LoVo (cell line): ENCODE measurements at places on chromosomes 1 and 21.
A peak's percentile ranks its signal among the peaks of the same experiment; 100 is the strongest.

GRCh38 chr1:167775178-167775577 is 53.4 kb downstream of the MPZL1 start:
- no peak for DNase-seq

DNA sequence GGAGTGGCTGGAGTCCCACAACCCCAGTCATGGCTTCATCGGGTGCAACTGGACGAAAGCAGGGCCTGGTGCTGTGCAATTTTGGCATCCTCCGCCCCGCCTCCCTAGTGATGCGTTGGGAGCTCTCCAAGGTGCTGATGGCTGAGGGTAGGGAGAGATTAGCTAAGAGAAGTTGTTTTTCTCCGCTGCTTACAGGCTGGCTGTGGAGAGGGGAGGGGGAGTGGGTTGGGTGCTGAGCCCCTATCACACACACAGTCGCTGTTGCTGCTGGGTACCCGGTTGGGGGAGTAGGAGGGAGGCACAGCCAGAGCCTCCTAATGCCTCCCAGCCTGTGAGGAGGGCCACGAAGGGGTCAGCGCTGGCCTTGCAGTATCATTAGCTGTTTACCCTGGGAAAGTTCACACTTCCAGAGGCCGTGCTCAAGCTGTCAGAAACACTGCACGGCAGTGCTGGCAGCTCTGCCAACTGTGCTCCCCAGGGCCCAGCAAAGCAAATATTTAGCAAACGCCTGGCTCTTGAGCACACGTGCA is 110.0 kb downstream of the GRIK3 start:
- DNase-seq: peak; percentile 25

- no peak for DNase-seq
Measured at GRCh38 chr1:156258859-156259258, 11.0 kb upstream of the PAQR6 start.

DNA sequence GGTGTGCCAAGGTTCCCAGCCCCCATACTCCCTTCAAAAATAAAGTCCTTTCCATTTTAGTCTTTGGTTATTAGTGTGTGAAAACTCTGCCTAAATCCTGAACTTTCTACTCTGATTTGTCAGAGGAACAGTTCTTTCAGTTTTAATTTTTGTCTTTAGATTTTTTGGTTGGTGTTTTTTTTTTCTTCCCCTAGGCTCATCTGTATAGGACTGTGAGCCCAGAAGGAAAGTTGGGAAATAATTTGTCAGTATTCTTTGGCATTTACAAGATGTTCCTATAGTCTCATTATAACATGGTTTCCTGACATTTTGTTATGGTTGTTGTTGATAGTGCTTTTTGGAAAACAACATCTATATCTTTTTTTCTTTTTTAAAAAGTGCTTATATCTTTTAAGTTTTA is 38.0 kb downstream of the LAMC1 start:
- no peak for DNase-seq

GRCh38 chr21:43851593-43851992 is 13.4 kb upstream of the AGPAT3 start:
- no peak for DNase-seq

DNA sequence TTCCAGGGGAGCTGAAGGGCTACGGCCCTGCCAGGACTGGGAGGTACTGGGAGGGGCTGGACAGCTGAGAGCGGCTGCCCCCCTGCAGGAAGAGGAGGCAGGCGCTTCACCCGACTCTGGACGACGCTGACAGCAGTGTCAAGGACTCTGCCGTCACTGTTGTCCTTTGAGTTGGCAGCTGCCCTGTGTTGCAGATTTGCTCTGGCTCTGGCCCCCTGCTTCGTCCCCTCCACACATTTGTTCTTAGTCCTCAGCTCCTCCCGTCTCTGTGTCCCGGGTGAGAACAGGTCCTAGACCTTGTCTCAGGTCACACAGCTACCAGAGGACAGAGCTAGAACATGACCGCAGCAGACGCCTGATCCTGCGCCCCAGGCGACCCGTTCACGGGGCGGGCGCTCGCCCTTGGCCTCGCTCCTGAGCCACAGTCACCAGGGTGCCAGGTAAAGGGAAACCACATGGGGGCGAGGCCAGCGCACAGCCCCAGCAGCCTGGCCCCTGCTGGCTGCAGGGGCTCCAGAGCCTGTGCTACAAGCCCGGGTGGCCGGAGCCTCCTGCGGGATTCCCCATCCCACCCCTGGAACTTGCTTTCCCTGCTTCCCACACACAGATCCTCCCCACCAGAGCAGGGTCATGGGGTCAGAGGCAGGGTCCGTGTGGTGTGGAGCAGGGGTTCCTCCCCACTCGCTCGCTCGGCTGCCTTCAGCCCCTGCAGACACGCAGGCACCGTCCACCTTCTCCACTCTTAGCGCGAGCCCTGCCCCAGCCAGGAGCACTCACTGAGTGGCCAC is 10.7 kb upstream of the NPHP4 start:
- no peak for DNase-seq

GRCh38 chr1:203199002-203199401 is 12.5 kb upstream of the CHI3L1 start:
- DNase-seq: no peak

GRCh38 chr1:189311915-189312314 is 1165.7 kb downstream of the BRINP3 start:
- DNase-seq: no peak

GRCh38 chr1:92134331-92134730 is 54.2 kb downstream of the BTBD8 start:
- DNase-seq: no peak

- no peak for DNase-seq
Measured at GRCh38 chr21:36528716-36529115, 48.8 kb upstream of the CLDN14 start.

DNA sequence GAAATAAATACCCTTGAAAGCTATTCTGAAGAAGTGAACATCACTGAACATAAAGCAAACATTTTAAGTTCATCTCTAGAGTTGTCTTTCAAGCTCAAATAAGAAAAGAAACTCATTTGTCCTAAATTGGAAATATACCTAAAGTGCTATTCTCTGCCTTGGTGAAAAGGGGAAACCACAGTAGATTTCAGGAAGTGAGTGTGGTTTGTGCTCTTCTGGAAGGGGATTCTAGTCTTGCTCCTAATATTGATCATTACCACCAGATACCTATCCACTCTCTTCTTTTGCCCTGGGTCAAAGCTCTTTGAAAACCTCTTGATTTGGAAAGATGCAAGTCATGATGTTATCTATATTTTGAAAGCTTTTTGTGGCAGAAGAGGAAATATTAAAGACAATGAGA is 798.1 kb downstream of the ADGRL2 start:
- DNase-seq: no peak

- DNase-seq: no peak
Measured at GRCh38 chr1:51433972-51434510, 85.0 kb downstream of the EPS15 start.

GRCh38 chr1:173093691-173094445 is 43.1 kb upstream of the TNFSF18 start:
- DNase-seq: no peak

GRCh38 chr1:165549973-165550372 is 6.2 kb downstream of the LRRC52 start:
- DNase-seq: no peak

GRCh38 chr1:194214735-194215134 is 1028.3 kb upstream of the B3GALT2 start:
- no peak for DNase-seq

DNA sequence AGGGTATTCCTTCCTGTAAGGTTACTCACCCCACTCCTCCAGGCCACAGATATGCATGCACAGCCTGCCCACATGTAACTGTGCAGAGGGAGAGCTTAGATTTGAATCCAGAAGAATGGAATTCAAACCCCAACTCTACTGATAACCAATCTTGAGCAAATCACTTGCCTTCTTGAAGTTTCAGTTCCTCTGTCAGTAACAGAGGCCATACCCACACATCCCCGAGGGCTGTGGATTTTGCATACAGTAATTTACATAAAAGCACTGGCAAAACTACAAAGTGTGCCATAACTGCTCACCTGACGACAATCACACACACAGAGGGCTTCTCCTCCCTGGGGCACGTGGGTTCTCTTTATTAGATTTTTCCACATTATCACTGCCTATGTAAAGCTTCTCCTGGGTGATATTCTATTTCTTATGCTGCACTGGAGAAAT is 18.6 kb downstream of the CD247 start:
- no peak for DNase-seq

- no peak for DNase-seq
Measured at GRCh38 chr21:30437010-30437565, 3.0 kb upstream of the KRTAP15-1 start.

DNA sequence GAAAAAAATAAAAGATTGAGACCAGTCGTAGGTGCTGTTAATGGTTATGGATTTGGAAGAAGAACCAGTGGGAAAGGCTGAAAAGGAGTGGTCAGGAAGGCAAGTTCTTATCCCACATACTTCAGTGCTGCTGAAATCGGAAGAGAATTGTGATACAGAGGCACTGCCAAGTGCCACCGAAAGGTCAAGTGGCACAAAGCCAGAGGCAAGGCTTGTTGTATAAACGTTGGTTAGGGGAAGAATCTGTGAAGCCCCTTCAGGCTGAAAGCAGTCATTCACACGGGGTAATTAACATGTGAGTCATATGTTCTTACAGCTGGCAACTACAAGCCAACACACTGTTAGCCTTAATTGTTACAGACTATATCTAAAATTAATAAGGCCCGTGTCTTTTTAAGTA is 48.8 kb downstream of the ZBTB40 start:
- peak; percentile 1 for DNase-seq

DNA sequence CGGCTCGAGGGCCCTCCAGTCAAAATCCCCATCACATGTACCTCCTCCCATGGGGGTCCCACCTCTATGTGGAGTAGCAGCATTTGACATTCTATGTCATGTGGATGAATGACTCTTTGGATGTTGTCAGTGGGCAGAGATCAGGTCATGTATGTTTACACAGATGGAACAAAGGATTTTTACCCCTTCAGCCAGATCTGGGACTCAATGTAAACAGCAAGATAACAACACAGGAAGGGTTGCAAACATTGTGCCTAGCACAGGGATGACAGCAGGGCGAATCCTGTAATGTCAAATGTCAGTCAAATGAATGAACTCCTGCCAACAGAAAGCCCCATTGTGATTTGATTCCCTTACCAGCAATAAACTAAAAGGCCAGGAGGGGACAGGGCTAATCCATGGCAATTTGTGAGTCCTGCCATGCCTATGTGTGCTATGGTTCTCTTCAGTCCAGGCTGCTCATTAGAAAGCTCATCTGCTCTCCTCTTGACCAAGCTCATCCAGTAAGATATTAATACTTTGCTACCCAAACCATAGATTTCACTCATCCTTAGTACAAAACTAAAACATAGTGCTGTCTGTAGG is 60.3 kb downstream of the PGBD5 start:
- no peak for DNase-seq

DNA sequence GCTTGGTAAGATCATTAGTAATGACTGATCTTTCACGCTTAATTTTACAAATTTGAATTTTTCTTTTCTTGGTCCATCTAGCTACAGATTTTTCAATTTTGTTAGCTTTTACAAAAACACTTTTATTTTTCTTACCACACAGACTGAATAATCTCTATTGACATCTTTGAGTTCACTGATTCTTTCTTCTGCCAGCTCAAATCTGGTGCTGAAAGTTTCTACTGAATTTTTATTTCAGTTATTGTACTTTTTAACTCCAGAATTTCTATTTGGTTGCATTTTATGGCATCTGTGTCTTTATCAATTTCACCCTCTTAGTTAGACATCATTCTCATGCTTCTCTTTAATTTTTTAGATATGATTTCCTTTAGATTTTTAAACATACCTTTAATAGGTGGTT is 584.7 kb downstream of the LMO4 start:
- DNase-seq: no peak

DNA sequence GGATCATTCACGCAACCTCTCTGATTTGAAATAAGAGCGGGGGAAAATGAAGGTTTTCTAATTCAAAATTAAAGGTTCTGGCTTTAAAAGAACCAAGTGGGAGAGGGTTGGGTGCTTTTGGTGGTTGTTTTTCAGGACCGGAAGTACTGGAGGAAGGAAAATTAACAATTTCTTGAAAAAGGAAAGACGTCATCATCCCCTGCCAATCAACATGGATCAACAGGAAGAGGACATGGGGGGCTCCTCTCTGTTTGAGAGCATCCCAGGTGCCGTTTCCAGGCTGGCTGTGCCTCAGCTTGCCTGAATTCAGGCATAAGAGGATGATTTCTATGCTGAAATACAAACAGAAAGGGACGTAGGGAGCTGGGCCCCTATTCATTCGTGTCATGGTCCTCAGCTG is 21.6 kb upstream of the NID1 start:
- no peak for DNase-seq

DNA sequence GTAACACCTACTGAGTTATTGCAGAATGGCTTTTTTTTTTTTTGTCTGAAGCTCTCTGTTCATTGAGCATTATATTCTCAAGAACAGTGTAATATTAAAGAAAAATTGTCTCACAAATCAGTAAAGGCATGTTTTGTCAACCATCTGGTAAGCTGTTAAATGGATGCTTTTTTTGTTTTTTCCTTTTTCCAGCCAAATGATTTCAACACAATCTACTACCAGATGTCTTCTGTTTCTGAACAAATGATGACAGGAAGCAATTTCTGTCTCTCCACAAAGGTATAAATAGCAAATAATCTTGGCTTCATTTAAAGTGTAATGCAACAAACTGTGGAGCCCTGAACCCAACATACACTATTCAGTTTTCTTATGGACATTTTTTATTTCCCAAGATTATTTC is 78.6 kb upstream of the RGS2 start:
- DNase-seq: no peak

DNA sequence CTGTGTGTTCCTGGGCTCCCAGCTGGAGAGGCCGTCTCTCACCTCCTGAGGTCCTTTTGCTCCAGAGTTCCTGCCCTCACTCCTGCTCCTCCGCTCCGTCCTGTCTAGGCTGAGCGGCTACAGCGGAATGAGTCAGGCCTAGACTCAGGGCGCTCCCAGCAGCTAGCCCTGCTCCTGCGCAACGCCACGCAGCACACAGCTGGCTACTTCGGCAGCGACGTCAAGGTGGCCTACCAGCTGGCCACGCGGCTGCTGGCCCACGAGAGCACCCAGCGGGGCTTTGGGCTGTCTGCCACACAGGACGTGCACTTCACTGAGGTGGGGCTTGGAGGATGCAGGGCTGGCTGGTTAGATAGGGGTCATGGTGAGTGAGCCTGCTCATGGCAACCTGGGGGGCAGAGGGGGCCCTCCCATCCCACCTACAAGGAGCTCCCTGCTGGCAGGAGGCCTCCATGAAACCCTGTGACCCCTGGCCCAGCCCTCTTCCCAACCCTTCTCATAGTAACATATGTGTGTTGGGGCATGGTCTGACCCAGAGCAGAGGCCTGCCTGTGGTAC is 15.1 kb downstream of the PSRC1 start:
- no peak for DNase-seq

- DNase-seq: no peak
Measured at GRCh38 chr1:162908780-162909179, 47.8 kb upstream of the CCDC190 start.

- DNase-seq: no peak
Measured at GRCh38 chr1:206866062-206866461, 639 bp downstream of the IL20 start.

GRCh38 chr1:159171254-159171687 is at the start of gene CADM3:
TSS of gene CADM3 (plus strand) at chr1:159171615. CDS start at chr1:159171766, 151 bp downstream.
- DNase-seq: no peak

GRCh38 chr1:33055210-33056008 is 18.7 kb upstream of the AK2 start:
- peak; percentile 79 for DNase-seq

GRCh38 chr1:2189459-2190425 is 4.8 kb downstream of the FAAP20 start:
- DNase-seq: peak; percentile 66

DNA sequence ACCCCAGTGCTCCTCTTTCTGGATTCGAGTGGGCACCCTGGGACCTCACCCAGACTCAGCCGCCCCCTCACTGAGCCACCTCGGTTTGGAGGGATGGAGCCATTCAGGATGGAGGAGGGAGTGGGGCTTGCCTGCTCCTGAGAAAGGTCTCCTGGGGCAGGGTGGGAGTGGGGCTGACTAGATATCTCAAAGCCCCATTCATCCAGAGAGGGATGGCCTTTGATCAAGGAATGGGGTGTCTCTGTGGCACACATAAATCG is 10.1 kb upstream of the SPSB1 start:
- no peak for DNase-seq
